Astrocyte of the hippocampus (primary cell): ENCODE measurements at places on chromosomes 7 and 10.

DNA sequence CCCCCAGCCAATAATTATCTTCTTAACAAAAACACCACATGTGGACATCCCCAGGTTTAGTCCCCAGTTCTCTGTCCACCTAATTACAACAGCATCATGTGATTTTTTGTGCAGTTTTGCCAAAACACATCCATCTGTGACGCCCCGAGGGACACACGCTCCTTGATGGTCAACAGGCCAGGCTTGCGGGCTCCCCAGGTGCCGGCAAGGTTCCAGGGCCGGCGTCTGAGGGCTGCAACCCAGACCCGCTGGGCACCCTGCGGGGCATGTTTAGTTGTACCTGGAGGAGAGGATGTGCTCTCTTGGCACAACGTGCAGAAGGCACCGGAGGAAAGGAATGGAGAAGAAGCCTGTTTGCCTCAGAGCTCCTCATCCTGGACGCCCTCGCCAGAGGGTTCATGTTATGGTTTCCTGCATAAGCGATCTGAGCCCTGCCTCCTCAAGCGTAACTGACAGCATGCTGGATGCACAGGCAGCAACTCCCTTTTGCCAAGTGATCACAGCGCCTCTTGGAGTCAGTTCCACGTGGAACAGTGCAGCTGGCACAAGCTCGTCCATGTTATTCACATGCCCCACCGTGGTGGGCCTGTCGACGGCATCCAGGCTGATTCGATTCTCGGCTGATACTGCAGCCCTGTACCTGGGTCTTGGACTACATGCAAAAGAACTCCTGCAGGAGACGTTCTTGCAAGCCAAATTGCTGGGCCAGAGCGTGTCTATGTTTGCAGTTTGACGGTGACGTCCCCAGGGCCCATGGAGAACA is 41.6 kb downstream of the JAKMIP3 start:
- DNase-seq = no peak

DNA sequence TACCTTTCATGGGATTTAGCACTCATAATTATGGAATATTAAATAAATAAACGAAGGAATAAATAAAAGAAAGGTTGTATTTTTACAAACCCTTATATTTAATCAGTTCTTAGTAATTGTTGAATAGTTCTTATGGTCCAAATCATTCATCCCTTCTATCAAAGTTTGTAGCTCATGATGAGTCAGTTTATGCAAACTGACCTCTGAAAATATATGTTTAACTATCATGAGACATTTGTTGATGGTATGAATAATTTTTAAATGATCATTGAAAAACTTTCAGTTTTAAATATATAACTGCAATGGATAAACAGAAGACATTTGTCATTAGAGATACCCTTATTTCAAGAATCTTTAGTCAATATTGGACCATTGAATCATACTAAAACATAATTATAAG is 411.2 kb upstream of the LRRTM3 start:
- DNase-seq = no peak

DNA sequence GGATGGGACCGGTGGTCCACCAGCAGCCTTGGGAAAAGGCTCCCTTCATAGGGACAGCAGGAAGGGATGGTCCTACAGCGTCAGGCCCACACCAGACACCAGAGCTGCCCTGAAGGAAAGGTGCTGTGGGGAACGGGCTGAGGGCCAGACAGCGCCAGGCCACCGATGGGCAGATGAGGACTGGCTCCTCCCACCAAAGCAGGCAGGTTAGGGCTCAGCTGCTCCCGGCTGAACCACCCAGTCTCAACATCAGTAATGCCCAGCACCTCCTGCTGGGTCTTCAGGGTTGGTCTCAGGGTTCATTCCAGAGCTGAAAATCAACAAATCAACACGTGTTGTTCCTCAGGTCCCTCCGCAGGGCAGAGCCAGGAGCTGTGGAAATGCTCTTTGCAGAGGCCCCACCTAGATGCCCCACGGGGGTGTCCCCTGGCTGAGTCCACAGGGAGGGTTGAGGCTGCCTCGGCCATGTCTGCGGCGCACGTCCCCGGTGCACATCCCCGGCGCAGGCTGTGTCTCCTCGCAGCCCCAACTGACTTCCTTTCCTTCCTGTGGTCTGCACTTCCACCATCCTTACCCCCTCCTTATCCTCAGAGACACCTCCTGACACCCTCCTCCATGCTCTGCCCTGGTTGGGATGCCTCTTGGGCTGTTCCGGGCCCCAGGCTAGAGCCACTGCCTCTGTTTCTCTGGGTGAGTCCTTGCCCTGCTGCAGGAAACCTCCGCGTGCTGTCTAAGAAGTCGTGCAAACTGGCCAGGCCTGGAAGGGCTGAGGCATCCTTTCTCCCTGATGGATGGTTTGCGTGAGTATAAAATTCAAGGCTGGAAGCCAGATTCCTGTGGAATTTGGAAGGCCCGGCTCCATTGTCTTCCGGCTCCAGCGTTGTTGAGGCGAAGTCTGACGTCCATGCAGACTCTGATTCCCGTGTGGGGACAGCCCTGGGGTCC is 32.8 kb upstream of the CFAP46 start:
- peak; percentile 53 for DNase-seq

- peak; percentile 87 for DNase-seq
These were observed 2.1 kb downstream of the PCOLCE start for GRCh38 chr7:100604028-100604975.

GRCh38 chr10:1249142-1249920 is 193.1 kb downstream of the WDR37 start:
- no peak for DNase-seq

- DNase-seq = no peak
These were observed 7.3 kb upstream of the TAF3 start for GRCh38 chr10:7811000-7811399.

DNA sequence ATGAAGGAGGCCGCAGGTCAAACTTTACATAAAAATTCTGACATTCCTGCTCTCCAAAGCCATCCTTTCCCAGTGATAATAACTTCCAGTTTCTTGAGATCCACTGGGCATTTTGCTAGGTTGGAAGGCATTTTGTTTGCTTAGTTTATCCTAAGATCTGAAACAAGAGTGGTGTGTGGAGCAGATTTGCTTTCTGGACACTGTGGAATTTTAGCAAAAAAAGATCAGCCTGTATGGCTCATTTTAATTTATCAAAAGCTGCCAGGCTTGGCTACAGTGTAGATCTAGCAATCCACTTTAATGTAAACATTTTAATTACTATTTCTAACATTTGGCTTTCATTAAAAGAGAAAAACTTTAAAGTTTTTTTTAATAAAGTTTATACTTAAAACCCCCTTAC is 124.8 kb downstream of the SAMD9 start:
- DNase-seq = no peak

DNA sequence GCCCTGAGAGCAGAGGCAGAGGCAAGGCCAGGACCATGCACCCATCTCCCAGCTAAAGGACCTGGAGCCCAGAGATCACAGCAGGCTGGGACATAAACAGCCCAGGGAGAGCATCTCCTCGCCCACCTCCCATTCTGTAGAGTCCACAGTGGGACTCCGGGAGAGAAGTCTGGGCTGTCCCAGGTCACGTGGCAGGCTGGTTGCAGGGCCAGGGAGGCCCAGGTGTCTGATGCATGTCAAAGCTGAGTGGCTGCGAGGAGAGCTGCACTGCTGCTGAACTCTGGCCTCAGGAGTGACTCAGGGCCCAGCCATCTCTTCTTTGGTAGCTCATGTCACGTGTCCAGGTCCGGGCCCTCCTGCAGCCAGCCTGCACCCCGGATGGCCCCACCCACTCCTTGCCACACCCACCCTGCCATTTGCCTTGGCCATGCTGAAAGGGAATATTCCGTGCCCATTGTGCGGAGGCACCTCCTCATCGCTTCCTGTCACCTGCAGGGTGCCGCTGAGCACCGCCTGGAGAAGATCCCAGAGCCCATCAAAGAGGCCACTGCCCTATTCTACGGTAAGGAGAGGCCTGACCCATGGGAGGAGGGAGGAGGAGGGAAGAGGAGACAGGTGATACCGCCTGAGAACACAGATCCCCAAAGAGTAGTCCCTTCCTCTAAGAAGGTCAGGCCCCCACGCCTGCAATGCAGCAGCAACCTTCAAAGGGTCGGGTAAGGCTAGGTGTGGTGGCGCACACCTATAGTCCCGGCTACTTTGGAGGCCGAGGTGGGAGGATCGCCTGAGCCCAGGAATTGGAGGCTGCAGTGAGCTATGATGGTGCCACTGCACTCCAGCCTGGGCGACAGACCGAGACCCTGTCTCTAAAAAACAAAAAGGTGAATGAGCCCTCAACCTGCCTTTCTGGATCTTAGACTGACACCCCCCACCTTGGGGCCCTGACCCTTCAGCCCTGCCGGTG is 12.6 kb upstream of the SH2B2 start:
- peak; percentile 58 for DNase-seq

DNA sequence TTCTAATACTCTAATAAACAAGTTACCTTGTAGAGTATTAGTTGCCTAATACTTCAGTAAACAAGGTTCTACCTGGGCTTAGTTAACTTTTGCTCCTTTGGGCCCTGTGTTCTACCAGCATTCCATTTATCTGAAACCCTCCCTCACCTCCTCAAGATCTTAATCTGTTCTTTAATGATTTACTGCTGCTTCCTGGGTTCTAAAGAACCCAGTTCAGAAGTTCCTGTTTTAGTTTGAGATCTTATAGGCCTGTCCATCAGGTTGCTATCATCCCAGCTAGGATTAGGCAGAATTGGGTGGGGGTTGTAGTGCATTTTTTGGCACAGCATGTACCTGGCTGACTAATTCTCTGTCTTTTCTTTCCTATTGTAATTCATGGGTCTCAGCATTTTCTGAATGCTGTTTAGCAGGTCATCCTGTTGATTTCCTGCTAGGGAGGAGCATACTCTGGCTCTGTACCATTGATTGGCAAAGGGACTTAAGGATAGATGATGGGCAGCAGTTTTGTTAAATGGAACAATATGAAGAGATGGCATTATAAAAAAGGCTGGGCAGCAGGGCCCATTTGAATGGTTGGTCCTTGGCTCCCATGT is 53.7 kb upstream of the TMEM248 start:
- DNase-seq = no peak

GRCh38 chr7:4282434-4283223 is 399.5 kb upstream of the FOXK1 start:
- peak; percentile 60 for DNase-seq

DNA sequence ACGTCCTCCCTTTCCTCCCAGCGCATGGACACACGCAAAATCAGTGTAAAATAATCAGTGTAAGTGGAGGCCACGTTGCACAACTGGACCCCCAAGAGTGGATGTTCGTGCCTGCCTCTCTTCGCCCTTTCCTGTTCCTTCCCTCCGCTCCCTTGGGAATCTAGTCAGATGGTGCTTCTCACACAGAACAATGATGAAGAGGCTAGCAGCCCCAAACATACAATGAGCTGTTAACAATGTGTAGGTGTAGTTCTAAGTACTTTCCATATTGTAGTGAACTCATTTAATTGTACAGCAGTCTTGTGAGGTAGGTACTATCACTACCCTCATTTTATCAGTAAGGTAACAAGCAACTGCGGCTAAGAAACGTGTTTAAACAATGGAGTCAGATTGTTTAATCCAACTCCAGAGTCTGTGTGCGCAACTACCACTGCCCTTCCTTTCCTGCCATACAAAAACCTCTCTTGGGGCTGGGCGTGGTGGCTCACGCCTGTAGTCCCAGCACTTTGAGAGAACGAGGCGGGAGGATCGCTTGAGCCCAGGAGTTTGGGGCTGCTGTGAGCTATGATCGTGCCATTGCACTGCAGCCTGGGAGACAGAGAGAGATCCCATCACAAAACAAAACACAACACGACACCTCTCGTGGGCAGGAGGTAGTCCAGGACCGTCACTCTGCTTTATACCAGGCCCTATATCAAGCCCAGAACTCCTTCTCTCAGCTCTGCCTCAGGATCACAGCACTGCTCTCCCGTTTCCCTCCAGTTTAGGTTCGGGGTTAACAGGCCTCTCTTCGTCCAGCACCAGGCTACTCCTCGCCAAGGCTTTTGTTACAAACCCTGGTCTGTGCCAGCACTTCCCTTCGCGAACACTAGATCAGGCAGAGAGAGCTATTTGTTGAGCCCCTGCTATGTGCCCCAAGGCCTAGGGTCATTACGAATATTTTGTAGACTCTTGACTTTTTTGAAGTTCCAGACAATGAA is 1.1 kb downstream of the FKBP9 start:
- peak; percentile 40 for DNase-seq

GRCh38 chr10:61964059-61964709 is 62.7 kb downstream of the ARID5B start:
- DNase-seq = no peak

- peak; percentile 86 for DNase-seq
These were observed 70.4 kb downstream of the CUBN start for GRCh38 chr10:17059197-17059688.

DNA sequence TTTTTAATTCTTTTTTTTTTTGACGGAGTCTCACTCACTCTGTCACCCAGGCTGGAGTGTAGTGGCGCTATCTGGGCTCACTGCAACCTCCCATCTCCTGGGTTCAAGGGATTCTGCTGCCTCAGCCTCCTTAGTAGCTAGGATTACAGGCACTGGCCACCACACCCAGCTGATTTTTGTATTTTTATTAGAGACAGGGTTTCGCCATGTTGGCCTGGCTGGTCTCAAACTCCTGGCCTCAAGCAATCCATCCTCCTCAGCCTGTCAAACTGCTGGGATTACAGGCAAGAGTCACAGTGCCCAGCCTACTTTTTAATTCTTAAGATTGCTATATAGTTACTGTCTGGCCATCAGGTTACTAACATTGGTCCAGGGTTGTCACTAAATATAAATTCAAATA is 59.6 kb downstream of the ZNF277 start:
- no peak for DNase-seq

GRCh38 chr7:146185844-146186243 is 69.2 kb downstream of the CNTNAP2 start:
- no peak for DNase-seq

GRCh38 chr7:139840776-139841175 is 11.7 kb downstream of the TBXAS1 start:
- DNase-seq = no peak

DNA sequence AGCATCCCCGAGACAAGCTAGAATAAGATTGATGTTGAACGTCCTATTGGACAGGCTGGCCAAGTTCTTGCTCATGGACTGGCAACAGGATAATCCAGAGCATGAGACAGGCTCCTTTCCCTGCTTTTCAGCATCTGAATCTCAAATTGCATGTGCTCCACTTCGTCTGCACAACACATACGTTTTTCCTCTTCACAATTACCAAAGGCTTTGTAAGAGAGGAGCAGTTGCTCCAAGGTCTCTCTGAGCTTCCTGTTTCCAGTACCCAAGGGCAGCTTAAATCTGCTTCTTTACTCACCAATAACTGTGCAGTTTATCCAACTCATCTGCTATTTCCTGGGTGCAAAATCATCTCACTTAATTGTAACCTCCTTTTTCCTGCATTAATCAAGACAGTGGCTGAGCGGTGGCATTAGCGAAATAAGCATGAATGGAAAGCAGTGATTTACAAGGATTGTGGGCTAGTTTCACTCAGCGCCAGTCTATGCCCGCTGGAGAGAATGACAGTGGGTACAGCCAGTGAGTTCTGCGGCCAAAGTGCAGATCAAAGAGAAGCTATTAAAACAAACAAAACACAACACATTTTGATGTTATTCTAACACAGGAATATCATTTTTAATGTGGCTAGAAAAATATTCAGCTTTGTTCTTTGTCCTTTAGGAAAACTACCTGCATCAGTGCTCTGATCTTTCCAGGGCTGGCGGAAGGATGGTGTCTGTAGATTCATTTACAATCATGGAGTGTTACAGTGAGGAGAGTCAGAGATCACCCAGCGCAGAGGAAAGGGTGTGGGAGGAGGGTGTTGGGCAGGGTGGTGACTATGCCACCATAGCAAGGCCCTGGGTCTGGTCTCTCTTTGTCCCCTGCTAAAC is 79.8 kb downstream of the CHN2 start:
- DNase-seq = peak; percentile 57
